ENCODE measurements at places on chromosomes 6 and 20.
A peak's percentile ranks its signal among the peaks of the same experiment; 100 is the strongest.

DNA sequence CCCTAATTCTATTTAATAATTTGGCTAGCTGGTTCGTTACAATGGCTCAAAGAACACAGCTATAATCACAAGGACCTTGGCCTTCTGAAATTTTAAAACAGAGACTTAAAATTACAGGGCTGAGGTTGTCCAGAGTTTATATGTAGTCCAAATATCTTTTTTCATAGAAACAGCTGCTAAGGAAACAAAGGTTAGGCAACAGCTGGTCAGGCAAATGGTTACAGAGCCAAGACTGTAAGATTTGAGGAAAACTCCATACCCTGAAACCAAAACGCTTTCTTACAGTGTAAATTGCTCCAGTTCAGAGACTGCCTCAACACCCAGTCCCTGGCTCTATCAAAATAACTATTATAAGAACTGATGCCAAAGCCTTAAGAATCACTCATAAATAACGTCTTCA lies 9.7 kb upstream of the ARHGAP18 start:
- no peak for DNase-seq

- DNase-seq = peak; percentile 56
Observed at GRCh38 chr20:32877507-32877906, 18.8 kb downstream of the EFCAB8 start.

- no peak for DNase-seq
Observed at GRCh38 chr6:132414761-132415160, 13.5 kb upstream of the MOXD1 start.

GRCh38 chr20:6614836-6615235 lies 152.7 kb upstream of the BMP2 start:
- no peak for DNase-seq

DNA sequence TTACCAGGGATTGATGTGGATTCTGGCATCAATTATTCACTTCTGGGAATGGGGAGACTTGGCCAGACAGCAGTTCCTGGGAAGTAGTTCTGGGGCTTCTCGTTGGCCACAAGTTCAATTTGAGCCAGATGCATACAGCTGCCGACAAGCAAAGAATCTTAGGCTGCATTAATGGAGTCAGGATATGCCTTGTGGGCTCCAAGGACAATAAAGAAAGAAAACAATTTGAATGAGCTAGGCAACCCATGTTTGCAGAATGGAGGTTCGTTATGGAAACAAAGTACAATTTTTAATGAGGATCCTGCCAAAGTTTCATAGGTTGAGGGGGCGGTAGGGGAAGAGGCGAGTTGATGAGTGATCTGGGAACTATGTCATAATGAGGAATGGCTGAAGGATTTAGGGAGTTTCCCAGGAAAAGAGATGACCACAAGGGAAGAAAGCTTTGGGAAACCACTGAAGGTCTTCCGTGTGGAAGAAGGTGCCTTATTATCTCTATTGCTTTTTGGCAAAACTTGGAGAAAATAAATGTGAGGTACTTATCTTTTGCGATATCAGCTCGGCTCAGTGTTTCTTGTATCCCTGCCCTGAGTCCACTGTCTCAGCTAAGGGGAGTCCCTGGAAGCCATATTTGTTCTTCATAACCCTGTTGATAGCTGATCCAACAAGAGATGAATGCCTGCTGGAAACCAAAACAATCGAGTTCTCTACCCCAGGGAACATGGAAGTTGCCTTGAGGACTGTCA lies 181.0 kb upstream of the ZNF217 start:
- DNase-seq = peak; percentile 78

DNA sequence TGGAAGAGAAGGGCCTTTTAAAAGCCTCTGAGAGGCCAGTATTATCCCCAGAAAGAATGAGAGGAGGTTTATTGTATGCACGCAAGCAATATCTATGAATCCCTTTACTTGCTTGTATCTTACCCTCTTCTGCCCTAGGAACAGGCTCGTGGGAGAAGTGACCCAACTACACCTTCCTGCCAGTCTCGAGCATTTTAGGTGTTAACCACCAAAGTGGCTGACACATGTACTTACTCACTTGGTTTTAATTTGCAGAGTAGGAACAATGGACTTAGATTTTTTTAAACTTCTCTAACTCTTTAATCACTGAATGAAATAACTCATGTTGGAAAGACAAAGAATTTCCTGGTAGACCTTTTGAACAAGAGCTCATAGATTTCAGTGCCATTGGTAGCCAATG lies 296.9 kb downstream of the PLCB1 start:
- DNase-seq = no peak

GRCh38 chr20:38776363-38776762 lies 28.1 kb downstream of the ACTR5 start:
- DNase-seq = no peak

DNA sequence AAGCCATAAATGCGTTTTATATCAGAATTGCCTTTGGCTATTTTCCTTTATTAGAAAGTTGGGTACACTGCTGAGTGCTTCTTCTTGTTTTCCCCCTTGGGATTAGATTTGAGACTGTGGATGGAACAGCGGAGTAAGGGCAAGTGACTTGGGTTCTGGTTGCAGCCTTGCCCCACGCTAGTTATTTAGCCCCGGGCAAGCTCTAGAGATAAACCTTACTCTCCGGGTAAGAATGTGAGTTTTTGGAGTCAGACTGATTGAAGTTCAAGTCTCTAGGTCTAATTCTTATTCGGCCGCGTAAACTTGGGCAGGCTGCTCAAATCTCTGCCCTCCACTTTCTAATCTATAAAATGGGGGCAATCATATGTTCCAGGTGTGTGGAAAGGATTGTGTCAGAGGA lies 8.9 kb downstream of the TSHZ2 start:
- DNase-seq = no peak

DNA sequence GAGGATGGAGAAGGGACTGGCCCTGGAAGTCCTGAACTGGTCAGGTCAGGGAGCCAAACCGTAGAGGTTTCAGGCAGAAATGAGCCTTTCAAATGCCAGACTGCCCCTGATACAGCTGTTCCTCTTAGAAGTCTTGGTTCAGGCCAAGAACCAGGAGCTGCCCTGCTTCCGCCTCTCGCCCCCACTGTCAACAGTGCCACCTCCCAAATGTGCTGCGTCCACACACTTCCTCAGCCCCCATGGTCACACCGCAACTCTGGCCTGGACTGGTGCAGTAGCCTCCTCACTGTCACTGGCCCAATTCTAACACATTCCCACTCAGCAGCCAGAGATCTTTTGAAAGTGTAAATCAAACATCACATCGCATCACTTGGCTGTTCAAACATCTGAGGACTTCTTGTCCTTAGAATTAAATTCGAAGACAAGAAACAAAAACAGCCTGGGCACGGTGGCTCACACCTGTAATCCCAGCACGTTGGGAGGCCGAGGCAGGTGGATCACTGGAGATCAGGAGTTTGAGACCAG lies 69.7 kb downstream of the STK35 start:
- DNase-seq = no peak

- DNase-seq = peak; percentile 36
Observed at GRCh38 chr6:52049252-52050050, 38.0 kb downstream of the PKHD1 start.

GRCh38 chr20:7094438-7094997 lies 327.0 kb downstream of the BMP2 start:
- peak; percentile 22 for DNase-seq

- no peak for DNase-seq
Observed at GRCh38 chr20:9686001-9686400, 152.9 kb downstream of the PAK5 start.

- no peak for DNase-seq
Observed at GRCh38 chr6:31285982-31286381, 14.1 kb upstream of the HLA-C start.

GRCh38 chr20:45817376-45818194 lies 5.1 kb downstream of the UBE2C start:
- peak; percentile 82 for DNase-seq

- no peak for DNase-seq
Observed at GRCh38 chr20:41798930-41799502, 180.8 kb upstream of the CHD6 start.

DNA sequence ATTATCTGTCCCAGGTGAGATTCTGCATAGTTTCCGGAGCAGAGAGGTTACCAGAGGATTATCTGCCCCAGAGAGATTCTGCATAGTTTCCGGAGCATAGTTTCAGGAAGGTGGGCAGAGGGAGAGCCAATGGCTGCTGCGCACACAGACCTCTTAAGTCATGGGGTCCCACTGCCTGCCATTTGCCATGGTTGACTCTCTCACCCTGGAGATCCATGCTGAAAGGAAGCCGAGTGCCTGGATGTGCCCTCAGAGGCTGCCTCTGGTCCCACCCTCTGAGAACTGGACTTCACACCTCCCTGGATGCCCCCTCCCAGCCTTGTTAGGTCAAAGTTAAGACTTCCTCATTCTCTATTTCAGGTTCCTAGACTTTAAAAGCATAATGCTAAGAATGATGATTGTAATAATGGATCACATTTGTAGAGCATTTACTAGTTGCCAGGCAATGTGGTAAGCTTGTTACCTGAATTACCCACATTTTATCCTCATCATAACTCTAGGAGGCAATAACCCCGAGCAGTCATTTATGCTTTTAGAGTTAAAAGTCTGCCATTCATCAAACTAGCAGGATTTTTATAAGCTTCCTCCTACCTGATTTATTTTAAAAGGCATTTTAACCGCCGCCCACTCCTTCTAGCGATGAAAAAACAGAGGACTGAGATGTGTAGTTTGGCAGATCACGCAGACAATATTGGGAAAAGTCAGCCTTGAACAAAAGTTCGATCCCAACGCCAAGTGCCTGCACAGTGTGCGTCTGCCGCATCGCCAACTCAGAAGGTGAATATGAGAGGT lies 11.9 kb downstream of the SERPINB9 start:
- no peak for DNase-seq

DNA sequence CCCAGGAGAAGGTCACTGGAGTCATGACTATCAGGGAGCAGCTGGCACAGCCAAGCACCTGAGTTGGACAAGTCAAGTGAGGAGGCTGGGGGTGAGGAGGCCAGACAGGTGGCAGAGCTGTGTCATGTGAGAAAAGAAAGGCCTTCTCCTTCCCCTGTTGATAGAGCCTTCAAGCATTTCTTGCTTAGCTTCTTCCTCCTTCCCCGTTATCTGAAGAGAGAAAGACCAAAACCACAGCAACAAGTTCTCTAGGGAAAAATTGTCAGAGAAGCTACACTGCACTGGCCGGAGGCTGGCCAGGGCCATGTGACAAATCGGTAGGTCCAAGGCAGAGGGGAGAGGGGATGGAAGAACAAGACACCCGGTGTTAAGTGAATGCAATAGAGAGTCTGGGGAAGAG lies 202.1 kb upstream of the PRDM1 start:
- DNase-seq = no peak

DNA sequence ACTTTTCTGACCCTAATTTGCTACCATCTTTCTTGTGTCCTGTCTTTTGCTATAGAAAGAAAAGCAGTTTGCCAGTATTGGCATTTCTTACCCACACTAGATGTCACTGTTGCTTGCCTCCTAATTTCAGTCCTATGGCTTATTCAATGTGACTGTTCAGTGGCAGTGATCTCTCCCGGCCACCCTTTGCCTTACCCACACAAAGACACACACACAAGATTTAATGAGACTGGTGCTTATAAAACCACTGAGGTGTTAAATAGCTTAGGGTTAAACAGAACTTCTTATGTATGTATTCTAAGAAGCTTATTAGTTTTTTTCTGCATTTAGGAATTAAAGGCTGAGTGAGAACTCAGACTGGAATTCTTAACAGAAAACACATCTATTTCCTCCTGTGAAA lies 233.6 kb upstream of the ASCC3 start:
- DNase-seq = peak; percentile 38

GRCh38 chr6:30824698-30825097 lies 59.6 kb upstream of the DDR1 start:
- no peak for DNase-seq

DNA sequence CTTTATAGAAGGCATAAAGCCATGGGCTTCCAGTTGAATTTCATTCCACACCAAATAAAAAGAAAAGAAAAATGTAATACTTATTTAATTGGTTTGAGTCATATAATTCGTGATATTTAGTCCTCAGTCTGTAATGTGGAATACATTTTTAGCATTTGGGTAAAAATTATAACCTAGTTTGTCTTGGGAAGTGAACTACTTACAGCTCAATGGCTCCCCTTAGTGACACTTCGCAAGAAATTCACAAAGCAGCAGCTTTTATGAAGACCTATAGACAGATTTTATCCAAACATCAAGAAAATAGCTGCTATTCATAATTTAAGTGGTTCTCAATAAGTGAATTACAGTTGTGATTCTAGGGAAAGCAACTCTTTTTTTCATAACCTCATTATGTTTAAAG lies 72.1 kb downstream of the RSPO3 start:
- peak; percentile 53 for DNase-seq

DNA sequence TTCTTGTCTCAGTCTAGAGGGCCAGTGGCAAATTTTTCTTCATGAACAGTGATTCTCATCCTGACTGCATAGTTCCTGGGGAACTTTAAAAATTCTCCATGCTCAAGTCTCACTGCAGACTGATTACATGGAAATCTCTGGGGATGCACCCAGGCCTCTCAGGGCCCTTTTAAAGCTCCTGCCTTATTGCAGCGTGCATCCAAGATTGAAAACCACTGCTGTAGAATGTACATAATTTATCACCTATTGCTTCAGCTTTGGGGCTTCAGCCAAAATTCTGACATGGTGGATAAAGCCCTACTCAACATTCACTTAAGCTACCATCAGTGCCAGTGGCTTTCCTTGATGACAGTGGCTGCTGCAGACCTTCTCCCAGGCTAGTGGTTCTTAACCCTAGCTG lies 143.8 kb downstream of the BTBD3 start:
- no peak for DNase-seq

DNA sequence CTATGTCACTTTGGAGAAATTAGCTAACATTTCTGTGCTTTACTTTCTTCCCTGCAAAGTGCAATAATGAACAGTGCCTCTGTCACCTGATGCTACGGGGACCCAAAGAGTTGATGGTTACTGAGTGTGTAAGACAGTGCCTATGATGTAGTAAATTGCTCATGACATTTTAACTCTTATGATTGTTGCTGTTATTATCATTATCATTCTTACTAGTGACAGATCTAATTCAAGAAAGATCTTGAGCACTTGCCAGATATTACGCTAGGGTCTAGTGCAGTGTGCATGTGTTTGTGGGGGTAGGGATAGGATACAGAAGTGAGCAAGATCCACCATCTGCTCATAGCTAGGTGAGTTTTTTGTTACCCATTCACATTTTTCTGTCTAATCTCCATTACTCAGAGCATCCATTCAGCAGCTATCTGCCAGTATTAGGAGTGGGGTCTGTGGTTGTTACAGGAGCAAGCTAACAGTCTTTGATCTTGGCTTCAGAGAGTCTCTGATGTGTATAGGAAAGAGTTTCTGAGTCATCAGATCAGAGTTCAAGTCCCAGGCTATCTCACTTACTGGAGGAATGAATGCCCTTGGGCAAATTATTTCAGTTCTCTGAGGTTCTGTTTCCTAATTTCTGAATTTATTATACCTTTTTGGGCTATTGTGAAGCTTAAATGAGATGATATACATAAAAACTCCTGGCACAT lies 33.1 kb upstream of the DAAM2 start:
- no peak for DNase-seq

GRCh38 chr20:49993301-49993751 lies 10.5 kb downstream of the SNAI1 start:
- no peak for DNase-seq

DNA sequence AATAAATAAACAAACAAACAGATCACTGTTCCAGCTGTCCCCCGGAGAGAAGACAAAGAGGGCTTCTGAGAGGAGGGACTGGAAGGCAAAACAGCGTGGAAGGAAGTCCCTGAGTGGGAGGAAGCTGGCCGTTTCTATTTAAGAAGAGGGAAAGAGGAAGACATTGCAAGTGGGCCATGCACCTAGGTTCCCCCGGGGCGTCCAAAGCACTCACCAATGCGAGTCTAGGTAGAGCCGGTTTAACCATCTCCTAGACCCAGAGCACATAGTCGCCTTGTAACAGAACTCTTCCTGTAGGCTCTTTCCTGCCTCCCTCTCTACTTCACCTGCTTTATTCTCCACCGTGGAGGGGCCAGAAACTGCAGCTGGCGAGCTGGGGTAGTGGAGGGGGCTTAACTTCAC lies 158.4 kb downstream of the ZDHHC14 start:
- DNase-seq = no peak

All from astrocyte of the spinal cord (primary cell).